ENCODE measurements at places on chromosomes 7 and 10.

DNA sequence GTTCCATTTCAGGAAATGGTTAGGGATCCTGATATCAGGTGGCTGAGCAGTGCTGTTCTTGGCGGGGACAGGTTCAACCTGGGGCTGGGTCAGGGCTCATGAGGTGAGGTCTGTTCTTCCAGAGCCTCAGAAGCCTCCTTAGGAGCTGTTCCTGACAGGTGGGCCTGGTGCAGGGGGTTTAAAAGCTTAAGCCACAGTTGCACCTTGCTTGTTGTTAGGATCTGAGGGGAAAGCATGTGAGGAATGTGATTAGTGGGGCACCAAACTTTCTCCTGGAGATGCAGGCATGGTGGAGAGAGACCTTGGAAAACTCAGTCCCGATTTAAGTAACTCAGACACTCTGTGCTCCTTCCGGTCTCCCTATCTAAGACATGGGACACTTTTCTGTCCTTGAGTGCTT is 18.7 kb upstream of the CRHR2 start:
- no peak for DNase-seq

- no peak for DNase-seq
Measured at GRCh38 chr7:90626013-90626412, 29.9 kb downstream of the CDK14 start.

DNA sequence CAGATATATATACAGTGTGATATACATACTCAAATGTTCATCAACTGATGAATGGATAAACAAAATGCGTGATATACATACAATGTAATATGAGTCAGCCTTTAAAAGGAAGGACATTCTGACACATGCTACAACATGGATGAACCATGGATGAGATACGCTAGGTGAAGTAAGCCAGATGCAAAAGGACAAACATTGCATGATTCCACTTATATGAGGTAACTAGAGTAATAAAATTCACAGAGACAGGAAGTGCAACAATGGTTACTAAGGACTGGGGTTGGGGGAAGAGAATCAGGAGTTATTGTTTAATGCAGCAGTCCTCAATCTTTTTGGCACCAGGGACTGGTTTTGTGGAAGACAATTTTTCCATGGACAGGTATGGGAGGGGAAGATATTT is 47.3 kb upstream of the PIK3AP1 start:
- no peak for DNase-seq

DNA sequence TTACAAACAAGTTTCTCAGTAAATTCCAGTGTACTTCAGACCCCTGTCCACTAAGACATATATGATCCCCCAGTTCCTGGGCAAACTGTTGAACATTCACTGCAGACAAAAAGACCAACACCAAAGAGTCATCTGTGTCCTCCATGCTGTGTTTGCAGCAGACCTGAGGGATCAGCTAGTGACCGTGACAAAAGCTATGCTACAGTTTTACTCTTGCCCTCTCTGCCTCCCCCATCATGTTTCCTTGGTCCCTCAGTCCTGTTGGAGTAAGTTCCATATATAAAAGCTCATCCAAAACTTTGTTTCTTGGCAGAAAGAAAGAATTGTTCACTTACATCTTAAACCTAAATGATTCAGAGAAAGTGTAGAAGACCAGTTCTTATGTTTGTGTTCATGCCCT is 56.1 kb downstream of the PODXL start:
- no peak for DNase-seq
